ENCODE measurements at places on chromosomes 1 and 21. TPM values are rescaled to one million over a fixed set of nuclear protein-coding genes. Genes with fewer than 3 reads are reported as not detected.

Gene CD1B
- total RNA-seq = not detected

Gene SPRR1A
- not detected for total RNA-seq

Gene ABCA4
- 0.29 TPM for total RNA-seq

Gene PTCH2
- 0.22 TPM for total RNA-seq

Gene CHIT1
- not detected for total RNA-seq

Gene CHAF1B
- 7.7 TPM for total RNA-seq

Gene TTLL10
- total RNA-seq = not detected

Gene C1orf185
- not detected for total RNA-seq

Gene KHDRBS1
- 49.0 TPM for total RNA-seq

Gene TRNP1
- total RNA-seq = 8.8 TPM

Gene DNTTIP2
- total RNA-seq = 37.4 TPM

Gene MEGF6
- total RNA-seq = 2.4 TPM

Gene KPRP
- total RNA-seq = not detected

Gene PTPN7
- total RNA-seq = not detected

Gene CHRNB2
- total RNA-seq = not detected

Gene CELA3B
- total RNA-seq = not detected

Gene FNDC5
- 0.22 TPM for total RNA-seq

Gene KCNK2
- total RNA-seq = 0.44 TPM

Gene MCOLN3
- 0.29 TPM for total RNA-seq

Gene ZSWIM5
- 0.22 TPM for total RNA-seq

Measured in placental pericyte (primary cell).